Activated B cell treated with CpG ODN at 0.5 μM for 24 hours (primary cell): ENCODE measurements at places on chromosomes 4 and X. TPM values are rescaled to one million over a fixed set of nuclear protein-coding genes. Genes with fewer than 3 reads are reported as not detected.

UNC5C gene
- total RNA-seq = not detected in 2 replicates

AMBN gene
- total RNA-seq = not detected in 2 replicates

TMEM184C gene
- total RNA-seq = 25.0 and 27.9 TPM in 2 replicates

MSANTD1 gene
- total RNA-seq = 3.4 and 5.0 TPM in 2 replicates

SOWAHB gene
- total RNA-seq = not detected in 2 replicates

PDGFC gene
- total RNA-seq = not detected in 2 replicates

KLB gene
- 0.18 and 0.20 TPM in 2 replicates for total RNA-seq

SHROOM4 gene
- total RNA-seq = not detected in 2 replicates
